HCT116 (cell line): ENCODE measurements at places on chromosomes 2 and 18. TPM values are rescaled to one million over a fixed set of nuclear protein-coding genes. Genes with fewer than 3 reads are reported as not detected.

- no peak overlapping the region for H3K27ac ChIP-seq
- no peaks in the 10 kb centered on the region for H3K4me1 ChIP-seq
Measured at GRCh38 chr2:103809941-103810441, 1043.9 kb upstream of the POU3F3 start.

GRCh38 chr18:45851161-45851925 is 25.9 kb downstream of the SIGLEC15 start:
- H3K4me1 ChIP-seq = no peaks in the 10 kb centered on the region
- no peaks in the 10 kb centered on the region for H3K27me3 ChIP-seq
- no peaks in the 10 kb centered on the region for H3K36me3 ChIP-seq
- H3K4me3 ChIP-seq = no peak overlapping the region
- no peak overlapping the region for H3K27ac ChIP-seq
- no peak for DNase-seq

ZNF513 gene
- 12.8 TPM for total RNA-seq

GRCh38 chr2:134348760-134349159 is 94.9 kb downstream of the MGAT5 start:
- DNase-seq = no peak
- no peaks in the 10 kb centered on the region for H3K4me1 ChIP-seq

- H3K27ac ChIP-seq = no peak overlapping the region
- DNase-seq = no peak
- no peaks in the 10 kb centered on the region for H3K4me1 ChIP-seq
- no peak overlapping the region for H3K4me3 ChIP-seq
- H3K36me3 ChIP-seq = no peaks in the 10 kb centered on the region
Measured at GRCh38 chr2:116511426-116511825, 1303.1 kb upstream of the DDX18 start.
